ENCODE measurements at places on chromosomes 4 and X. TPM values are rescaled to one million over a fixed set of nuclear protein-coding genes. Genes with fewer than 3 reads are reported as not detected.

ASMT gene
- 0.36 TPM for total RNA-seq

LRBA gene
- total RNA-seq = 95.2 TPM

SCRG1 gene
- total RNA-seq = not detected

TNIP3 gene
- total RNA-seq = not detected

TMPRSS11D gene
- not detected for total RNA-seq

KLHL2 gene
- 22.1 TPM for total RNA-seq

MGARP gene
- not detected for total RNA-seq

ADH7 gene
- not detected for total RNA-seq

KLHL15 gene
- total RNA-seq = 16.2 TPM

HPSE gene
- total RNA-seq = 2.8 TPM

MTCP1 gene
- total RNA-seq = 15.4 TPM

TCP11X2 gene
- 4.7 TPM for total RNA-seq

SLC25A4 gene
- total RNA-seq = 24.7 TPM

DNA sequence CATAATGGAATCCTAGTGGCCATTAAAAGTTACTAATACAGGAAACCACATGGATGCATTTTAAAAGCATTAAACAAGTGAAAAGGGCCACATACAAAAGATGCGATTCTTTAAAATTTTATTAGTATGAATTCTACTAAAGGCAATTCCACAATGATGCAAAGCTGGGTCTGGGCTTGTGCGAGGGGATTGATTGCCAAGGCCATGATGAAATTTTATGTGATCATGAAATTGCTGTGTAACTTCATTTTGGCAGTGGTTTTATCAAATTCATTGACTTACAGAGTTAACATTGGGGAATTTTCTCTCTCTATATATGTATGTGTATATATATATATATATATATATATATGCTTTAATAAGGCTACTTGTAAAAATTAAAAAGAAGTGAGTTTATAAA is 1142.5 kb upstream of the IGFBP7 start:
- no peaks in the 10 kb centered on the region for H3K27me3 ChIP-seq
- no peaks in the 10 kb centered on the region for H3K36me3 ChIP-seq
- no peaks in the 10 kb centered on the region for H3K4me1 ChIP-seq
- H3K27ac ChIP-seq = no peak overlapping the region
- no peak for DNase-seq
- no peak overlapping the region for H3K4me3 ChIP-seq

DNA sequence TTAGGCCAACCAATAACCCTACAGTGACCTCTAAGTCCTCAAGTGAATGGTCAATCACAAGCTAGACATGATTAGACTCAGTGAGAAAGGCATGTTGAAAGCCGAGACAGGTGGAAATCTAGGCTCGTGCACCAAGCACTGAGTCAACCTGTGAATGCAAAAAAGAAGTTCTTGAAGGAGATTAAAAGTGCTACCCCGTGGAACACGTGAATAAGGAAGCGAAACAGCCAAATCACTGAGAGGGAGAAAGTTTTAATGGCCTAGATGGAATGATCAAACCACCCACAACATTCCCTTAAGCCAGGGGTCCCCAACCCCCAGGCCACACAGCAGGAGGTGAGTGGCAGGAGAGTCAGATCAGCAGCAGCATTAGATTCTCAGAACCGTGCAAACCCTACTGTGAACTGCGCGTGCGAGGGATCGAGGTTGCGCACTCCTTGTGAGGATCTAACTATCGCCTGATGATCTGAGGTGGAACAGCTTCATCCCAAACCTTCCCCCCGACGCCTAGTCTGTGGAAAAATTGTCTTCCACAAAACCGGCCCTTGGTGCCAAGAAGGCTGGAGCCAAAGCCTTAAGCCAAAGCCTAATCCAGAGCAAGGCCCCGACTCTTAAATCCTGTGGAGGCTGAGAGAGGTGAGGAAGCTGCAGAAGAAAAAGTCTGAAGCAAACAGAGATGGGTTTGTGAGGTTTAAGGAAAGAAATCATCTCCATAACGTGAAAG is 19.5 kb upstream of the PDE6B start:
- no peak overlapping the region for H3K4me3 ChIP-seq
- DNase-seq = no peak
- no peaks in the 10 kb centered on the region for H3K36me3 ChIP-seq
- peaks cover 39% of the 10 kb centered on the region for H3K27me3 ChIP-seq
- no peak overlapping the region for H3K27ac ChIP-seq

DNA sequence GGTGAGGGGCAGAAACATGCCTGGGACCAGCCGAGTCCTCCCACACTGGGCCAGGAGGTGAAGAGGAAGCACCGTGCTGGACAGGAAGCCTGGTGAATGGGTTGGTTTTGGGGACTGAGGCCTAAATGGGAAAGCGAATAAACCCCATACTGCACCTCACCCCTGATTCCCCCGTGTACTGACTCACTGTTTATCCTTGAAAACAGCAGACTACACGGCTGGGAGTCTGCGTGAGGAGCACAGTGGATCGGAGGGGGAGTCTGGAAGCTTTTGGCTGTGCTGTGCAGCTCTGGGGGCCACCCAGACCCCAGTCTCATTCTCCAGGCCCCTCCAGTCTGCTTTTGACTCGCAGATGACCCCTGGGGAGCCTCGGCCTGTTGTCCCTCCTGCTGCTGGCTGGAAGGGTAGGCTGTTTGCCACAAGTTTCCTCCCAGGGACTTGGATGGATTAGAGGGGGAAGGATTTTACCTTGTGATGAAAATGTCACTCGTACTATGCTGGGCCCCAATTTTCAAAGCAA is 90.0 kb downstream of the PSAPL1 start:
- no peak for DNase-seq
- H3K27ac ChIP-seq = no peak overlapping the region
- no peaks in the 10 kb centered on the region for H3K36me3 ChIP-seq
- H3K27me3 ChIP-seq = no peaks in the 10 kb centered on the region
- H3K4me1 ChIP-seq = no peaks in the 10 kb centered on the region

GRCh38 chr4:153019906-153020305 is 83.8 kb downstream of the FHDC1 start:
- peaks cover 1% of the 10 kb centered on the region for H3K4me1 ChIP-seq
- no peak for DNase-seq
- no peak overlapping the region for H3K27ac ChIP-seq
- H3K27me3 ChIP-seq = peaks cover 7% of the 10 kb centered on the region
- H3K36me3 ChIP-seq = no peaks in the 10 kb centered on the region
- no peak overlapping the region for H3K4me3 ChIP-seq

DNA sequence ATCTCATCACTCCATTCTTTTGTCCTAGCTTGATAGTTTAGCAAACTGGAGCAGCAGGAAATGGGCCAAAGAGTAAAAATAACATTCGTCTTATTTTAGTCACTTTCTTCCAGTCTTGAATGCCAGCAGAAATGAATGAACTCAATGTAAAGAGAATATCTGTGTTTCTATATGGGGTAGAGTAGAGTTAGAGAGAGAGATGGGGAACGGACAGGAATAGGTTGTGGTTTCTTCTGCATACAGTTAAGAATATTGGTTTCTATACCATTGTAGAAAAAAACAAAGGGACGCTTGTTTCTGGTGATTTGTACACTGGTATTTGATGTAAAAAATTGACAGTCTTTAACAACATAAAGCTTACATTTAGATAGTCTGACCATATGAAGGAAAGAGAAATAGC is 8.9 kb downstream of the GPR174 start:
- no peak overlapping the region for H3K4me3 ChIP-seq
- no peaks in the 10 kb centered on the region for H3K36me3 ChIP-seq
- H3K27ac ChIP-seq = no peak overlapping the region

- H3K27ac ChIP-seq = no peak overlapping the region
- H3K4me1 ChIP-seq = no peaks in the 10 kb centered on the region
- H3K27me3 ChIP-seq = no peaks in the 10 kb centered on the region
- DNase-seq = no peak
Measured at GRCh38 chrX:41541386-41541785, 94.2 kb downstream of the NYX start.

- no peak for DNase-seq
- no peaks in the 10 kb centered on the region for H3K36me3 ChIP-seq
- H3K27me3 ChIP-seq = no peaks in the 10 kb centered on the region
- H3K27ac ChIP-seq = no peak overlapping the region
Measured at GRCh38 chr4:170420255-170420693, 330.5 kb upstream of the AADAT start.

DNA sequence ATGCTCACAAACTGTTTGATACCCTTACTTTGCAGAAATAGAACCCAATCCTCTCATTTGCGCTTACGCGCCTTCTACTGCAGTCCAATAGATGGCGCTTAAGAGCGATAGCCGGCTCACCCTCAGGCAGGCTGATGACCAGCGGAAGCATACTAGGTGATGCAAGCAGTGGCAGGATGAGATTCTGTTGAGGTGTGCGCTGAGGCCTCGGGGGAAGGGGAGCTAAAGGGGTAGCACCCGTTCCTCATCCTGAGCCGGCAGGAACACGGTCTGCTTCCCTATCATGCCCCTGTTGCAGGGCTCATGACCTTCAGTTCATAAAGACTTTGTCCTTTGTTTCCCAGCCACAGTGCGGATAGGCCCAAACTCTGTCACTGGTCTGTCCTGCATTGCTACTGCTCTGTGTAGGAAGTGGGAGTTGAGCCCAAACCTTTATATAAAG is 628.9 kb downstream of the TLL1 start:
- H3K36me3 ChIP-seq = no peaks in the 10 kb centered on the region
- no peak for DNase-seq
- peaks cover 3% of the 10 kb centered on the region for H3K4me1 ChIP-seq
- H3K27me3 ChIP-seq = no peaks in the 10 kb centered on the region

GRCh38 chr4:67465032-67465762 is 80.1 kb downstream of the CENPC start:
- no peak for DNase-seq
- peaks cover 4% of the 10 kb centered on the region for H3K36me3 ChIP-seq
- no peaks in the 10 kb centered on the region for H3K27me3 ChIP-seq
- peaks cover 5% of the 10 kb centered on the region for H3K4me1 ChIP-seq

- H3K27ac ChIP-seq = no peak overlapping the region
- H3K36me3 ChIP-seq = peaks cover 20% of the 10 kb centered on the region
- no peaks in the 10 kb centered on the region for H3K27me3 ChIP-seq
- no peak for DNase-seq
- peaks cover 3% of the 10 kb centered on the region for H3K4me1 ChIP-seq
- no peak overlapping the region for H3K4me3 ChIP-seq
Measured at GRCh38 chrX:131393426-131393825, 104.3 kb upstream of the IGSF1 start.

DNA sequence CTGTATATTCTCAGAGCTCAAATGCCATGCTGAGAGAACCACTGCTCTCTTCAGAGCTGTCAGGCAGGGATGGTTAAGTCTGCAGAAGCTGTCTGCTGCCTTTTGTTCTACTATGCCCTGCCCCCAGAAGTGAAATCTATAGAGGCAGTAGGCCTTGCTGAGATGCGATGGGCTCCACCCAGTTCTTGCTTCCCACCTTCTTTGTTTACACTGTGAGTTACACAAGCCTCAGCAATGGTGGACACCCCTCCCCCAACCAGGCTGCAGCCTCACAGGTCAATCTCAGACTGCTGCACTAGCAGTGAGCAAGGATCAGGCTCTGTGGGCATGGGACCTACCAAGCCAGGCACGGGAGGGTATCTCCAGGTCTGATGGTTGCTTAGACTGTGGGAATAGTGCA is 271.6 kb downstream of the CENPC start:
- H3K27me3 ChIP-seq = no peaks in the 10 kb centered on the region
- H3K36me3 ChIP-seq = peaks cover 4% of the 10 kb centered on the region
- no peak overlapping the region for H3K4me3 ChIP-seq
- H3K27ac ChIP-seq = no peak overlapping the region
- H3K4me1 ChIP-seq = no peaks in the 10 kb centered on the region
- DNase-seq = no peak

DNA sequence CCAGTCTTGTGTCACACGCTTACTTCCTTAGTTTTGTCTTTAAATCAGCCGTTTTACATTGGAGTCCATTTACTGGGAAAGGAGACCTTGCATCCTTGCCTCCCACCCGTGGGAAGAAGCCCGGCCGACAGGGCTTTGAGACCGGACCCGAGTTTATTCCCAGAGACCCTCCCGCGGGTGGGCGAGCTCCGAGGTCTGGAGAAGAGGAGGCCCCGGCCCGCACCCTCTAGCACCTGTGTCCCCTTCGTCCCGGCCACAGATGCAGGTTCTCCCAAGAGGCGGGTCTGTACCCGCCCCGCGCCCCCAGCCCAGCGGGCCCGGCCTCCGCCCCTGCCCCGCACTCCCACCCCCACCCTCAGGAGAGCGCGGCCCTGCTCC is 3.8 kb upstream of the SLC26A1 start:
- no peaks in the 10 kb centered on the region for H3K36me3 ChIP-seq
- no peak overlapping the region for H3K4me3 ChIP-seq
- H3K27ac ChIP-seq = no peak overlapping the region
- peaks cover 13% of the 10 kb centered on the region for H3K4me1 ChIP-seq
- DNase-seq = no peak
- H3K27me3 ChIP-seq = peaks cover 32% of the 10 kb centered on the region

DNA sequence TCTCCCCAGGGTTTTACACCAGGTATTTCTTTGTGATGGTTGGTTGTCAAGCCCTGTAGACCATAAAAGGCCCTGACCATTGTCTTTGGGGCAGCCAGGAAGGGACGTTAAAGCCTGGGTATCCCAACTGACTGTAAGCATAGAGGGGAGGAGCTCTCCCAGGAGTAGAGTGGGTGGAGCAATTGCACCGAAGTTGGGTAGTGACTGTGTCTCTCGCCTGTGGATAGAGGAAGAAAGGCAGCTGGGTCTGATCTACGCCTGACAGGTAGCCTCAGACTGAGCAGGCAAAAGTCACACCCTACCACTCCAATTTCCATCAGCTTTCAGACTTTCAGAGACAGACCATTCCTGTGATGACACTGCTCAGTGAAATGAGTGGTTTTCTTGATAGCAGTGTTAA is 123.3 kb downstream of the KLHL8 start:
- H3K4me1 ChIP-seq = peaks cover 14% of the 10 kb centered on the region
- peaks cover 13% of the 10 kb centered on the region for H3K36me3 ChIP-seq
- H3K27ac ChIP-seq = no peak overlapping the region
- no peak for DNase-seq
- no peak overlapping the region for H3K4me3 ChIP-seq

- DNase-seq = no peak
- H3K4me3 ChIP-seq = no peak overlapping the region
- peaks cover 16% of the 10 kb centered on the region for H3K4me1 ChIP-seq
- H3K36me3 ChIP-seq = peaks cover 4% of the 10 kb centered on the region
Measured at GRCh38 chr4:1293991-1294390, 4.3 kb downstream of the MAEA start.

- H3K27ac ChIP-seq = no peak overlapping the region
- DNase-seq = peak; percentile 27
- H3K27me3 ChIP-seq = peaks cover 12% of the 10 kb centered on the region
- no peaks in the 10 kb centered on the region for H3K36me3 ChIP-seq
Measured at GRCh38 chrX:11427453-11428071, 134.3 kb downstream of the AMELX start.

DNA sequence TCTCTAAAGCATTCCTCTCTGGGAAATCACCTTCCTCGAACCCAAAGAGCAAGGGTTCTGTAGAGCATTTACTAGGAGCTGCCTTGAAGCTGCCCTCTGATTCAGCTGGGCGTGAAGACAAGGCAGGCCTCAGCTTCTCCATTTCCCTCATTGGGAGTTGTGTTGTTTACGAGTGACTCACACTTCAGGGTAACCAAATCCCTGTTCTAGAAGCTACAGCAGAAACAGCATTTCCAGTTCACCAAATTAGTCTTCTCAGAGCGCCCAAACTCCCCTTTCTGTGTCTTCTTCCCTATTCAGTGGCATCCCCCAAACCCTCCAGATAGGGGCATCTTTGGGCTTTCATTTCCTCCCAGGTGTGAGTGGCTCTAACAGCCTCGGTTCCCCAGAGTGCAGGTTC is 863 bp upstream of the XPNPEP2 start:
- H3K4me3 ChIP-seq = no peak overlapping the region
- H3K27ac ChIP-seq = no peak overlapping the region
- H3K4me1 ChIP-seq = peaks cover 6% of the 10 kb centered on the region
- H3K36me3 ChIP-seq = peaks cover 1% of the 10 kb centered on the region
- peaks cover 15% of the 10 kb centered on the region for H3K27me3 ChIP-seq
